ENCODE measurements at places on chromosomes 2 and 18.

- no peak for DNase-seq
Measured at GRCh38 chr2:12560618-12561017, 156.1 kb upstream of the TRIB2 start.

GRCh38 chr18:22536558-22536957 lies 118.8 kb upstream of the CTAGE1 start:
- DNase-seq, result no peak

GRCh38 chr2:40260437-40260836 lies 191.5 kb downstream of the SLC8A1 start:
- no peak for DNase-seq

DNA sequence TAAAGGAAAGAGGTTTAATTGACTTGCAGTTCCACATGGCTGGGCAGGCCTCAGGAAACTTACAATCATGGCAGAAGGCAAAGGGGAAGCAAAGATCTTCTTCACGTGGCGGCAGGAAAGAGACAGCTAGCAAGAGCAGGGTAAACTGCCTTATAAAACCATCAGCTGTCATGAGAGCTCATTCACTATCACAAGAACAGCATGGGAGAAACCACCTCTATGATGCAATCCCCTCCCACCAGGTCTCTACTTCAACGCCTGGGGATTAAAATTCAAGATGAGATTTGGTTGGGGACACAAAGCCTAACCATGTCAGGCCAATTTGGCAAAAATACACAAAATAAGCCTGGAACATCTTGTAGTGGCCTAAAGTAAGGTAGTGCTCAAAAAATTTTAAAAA lies 152.6 kb downstream of the COL6A3 start:
- DNase-seq, result no peak

- no peak for DNase-seq
Measured at GRCh38 chr2:221518201-221518934, 53.7 kb downstream of the EPHA4 start.

- DNase-seq, result no peak
Measured at GRCh38 chr18:41771973-41772372, 183.1 kb upstream of the PIK3C3 start.

DNA sequence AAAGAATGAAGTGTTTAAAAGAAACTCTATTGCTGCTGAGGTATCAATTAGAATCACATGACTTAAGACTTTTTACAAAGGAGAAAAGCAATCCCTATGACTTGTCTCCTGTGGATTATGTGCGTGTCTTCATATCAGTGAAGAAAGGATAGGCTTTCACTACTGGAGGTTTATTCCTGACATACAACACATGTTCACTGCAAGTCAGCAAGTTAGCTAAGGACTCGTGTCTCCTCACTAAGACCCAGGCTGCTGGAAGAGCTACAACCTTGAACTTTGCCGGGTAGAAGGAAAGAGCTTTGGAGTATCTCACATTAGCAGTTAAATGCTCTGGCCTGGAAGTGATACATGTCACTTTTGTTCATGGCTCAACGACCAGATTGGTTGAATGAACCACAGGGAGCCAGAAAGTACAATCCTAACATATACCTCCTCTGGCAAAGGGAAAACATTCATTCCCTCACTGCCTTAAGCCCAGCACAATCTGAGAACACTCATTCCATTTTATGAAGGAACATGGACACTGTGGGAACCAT lies 215.3 kb downstream of the RNF152 start:
- no peak for DNase-seq

GRCh38 chr2:206368933-206369569 lies 74.3 kb upstream of the ADAM23 start:
- no peak for DNase-seq

GRCh38 chr18:46829947-46830346 lies 73.1 kb upstream of the ST8SIA5 start:
- no peak for DNase-seq

GRCh38 chr2:127411653-127412369 lies 6.4 kb upstream of the PROC start:
- no peak for DNase-seq

DNA sequence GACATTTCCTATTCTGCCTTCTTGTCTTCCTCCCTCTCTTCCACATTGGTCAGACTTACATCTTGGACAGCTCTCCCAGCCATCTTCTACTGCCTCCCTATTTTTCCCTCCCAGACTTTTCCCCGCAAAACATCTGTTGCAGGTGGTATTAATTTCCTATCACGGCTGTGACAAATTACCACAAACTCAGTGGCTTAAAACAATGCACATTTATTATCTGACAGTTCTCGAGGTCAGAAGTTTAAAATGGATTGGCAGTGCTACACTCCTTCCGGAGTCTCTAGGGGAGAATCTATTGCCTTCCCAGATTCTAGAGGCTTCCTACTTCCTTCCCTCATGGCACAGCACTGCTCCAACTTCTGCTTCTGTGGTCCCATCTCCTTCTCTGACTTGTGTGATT lies 33.3 kb downstream of the STRADB start:
- DNase-seq, result no peak

- no peak for DNase-seq
Measured at GRCh38 chr2:64731746-64732145, 78.0 kb upstream of the SERTAD2 start.

DNA sequence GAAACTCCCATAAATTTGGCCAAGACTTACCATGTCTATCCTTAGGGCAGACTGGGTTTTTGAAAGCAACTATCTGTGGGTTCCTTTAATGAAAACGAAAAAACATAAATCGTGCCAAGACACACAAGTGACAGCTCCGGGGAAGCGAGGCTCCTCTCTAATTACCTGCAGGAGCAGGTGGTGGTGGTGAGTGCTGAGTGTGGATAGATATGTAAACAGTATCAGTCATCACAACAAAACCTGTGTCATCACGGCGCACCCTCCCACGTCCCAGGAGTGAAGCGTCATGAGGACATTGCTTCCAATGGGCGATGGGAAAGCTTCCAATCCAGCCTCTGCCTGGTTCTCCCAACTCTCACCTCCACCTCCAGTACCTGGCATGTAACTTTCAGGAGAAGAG lies 31.3 kb downstream of the ACKR3 start:
- no peak for DNase-seq

DNA sequence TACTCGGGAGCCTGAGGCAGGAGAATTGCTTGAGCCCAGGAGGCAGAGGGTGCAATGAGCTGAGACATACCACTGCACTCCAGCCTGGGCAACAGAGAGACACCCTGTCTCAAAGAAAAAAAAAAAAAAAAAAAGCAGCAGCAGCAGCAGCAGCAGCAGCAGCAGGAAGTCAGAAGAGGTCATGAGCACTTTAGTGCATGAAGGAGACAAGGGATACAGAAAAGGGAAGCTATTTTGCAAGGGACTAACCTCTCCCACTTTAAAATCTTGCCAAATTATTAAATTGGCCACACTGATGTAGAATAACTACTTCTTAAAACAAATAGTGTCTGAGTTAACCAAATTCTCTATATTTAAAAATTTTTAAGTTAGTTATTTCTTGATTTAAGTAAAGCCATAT lies 113.4 kb upstream of the PDE1A start:
- no peak for DNase-seq

DNA sequence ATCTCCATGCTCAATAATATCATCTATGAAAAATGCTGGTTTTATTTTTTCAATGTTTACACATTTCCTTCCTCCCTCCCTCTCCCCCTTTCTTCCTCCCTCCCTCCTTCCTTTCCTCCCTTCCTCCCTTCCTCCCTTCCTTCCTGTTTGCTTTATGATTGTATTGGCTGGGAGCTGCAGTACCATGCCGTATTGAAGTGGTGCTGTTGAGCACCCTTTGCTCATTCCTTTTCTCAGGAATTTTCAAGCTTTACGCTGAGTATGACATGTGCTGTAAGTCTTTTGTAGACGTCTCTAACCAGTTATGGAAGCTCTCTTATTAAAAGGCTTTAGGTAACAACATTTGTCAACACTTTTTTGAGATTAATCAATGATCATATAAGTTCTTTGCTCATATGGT lies 100.4 kb downstream of the SNTG2 start:
- DNase-seq, result no peak

- DNase-seq, result no peak
Measured at GRCh38 chr2:224009605-224010315, 29.3 kb downstream of the SERPINE2 start.

- no peak for DNase-seq
Measured at GRCh38 chr2:68755071-68755470, 20.5 kb downstream of the ARHGAP25 start.

GRCh38 chr18:39711701-39712100 lies 2146.1 kb upstream of the CELF4 start:
- DNase-seq, result no peak

DNA sequence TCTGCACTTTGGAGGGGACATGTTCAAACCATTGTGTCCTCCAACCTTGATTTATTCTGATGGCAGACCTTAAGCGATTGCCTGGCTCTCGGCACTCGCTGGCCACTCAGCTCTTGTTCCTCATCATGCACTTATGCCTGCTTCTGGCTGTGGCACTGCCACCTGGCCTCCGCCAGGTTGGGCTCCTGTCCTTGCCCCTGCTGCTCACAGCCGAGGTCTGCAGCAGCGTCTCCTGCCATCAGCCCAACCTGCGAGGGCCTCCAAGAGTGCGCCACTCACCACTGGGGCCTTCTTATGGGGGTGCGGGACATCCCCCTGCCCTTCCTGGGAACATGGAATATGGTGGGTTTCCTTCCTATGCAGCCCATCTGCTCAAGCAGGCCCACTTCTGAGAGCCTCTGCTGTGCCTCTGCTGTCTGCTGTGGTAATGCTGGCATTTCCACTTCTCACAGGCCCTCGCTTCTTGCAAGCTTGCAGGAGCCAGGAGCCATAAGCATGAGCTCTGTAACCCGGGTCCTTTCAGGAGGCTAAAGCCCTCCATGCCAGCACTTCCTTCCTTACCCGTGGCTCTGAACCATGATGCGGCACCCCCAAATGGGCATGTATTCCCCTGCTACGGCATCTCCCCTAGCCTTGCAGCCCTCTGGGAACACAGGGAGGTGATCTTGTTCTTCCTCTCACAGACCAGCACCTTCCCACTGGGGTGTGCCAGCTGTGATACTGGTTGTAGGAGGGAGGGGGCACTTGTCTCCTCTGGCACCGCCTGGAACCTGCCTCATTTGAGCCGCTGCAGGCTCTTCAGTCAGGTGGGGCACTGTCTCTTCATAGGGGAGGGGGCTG lies 58.6 kb upstream of the HS6ST1 start:
- no peak for DNase-seq

- no peak for DNase-seq
Measured at GRCh38 chr18:49467599-49467998, 7.2 kb upstream of the DYM start.

- DNase-seq, result no peak
Measured at GRCh38 chr2:42009657-42010580, 37.9 kb upstream of the PKDCC start.

GRCh38 chr2:105368759-105369408 lies 30.0 kb downstream of the FHL2 start:
- no peak for DNase-seq

GRCh38 chr2:151063271-151063670 lies 198.4 kb downstream of the RBM43 start:
- DNase-seq, result no peak

DNA sequence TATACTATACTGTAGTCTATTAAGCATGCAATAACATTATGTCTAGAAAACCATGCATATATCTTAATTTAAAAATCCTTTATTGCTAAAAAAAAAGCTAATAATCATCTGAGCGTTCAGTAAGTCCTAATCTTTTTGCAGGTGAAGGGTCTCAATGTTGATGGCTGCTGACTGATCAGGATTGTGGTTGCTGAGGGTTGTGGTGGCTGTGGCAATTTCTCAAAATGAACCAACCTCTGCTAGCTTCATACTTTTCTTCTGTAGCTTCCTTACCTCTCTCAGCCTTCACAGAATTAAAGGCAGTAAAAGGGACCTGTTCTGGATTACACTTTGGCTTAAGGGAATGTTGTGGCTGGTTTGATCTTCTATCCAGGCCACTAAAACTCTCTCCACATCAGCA lies 235.8 kb downstream of the NBAS start:
- DNase-seq, result no peak

DNA sequence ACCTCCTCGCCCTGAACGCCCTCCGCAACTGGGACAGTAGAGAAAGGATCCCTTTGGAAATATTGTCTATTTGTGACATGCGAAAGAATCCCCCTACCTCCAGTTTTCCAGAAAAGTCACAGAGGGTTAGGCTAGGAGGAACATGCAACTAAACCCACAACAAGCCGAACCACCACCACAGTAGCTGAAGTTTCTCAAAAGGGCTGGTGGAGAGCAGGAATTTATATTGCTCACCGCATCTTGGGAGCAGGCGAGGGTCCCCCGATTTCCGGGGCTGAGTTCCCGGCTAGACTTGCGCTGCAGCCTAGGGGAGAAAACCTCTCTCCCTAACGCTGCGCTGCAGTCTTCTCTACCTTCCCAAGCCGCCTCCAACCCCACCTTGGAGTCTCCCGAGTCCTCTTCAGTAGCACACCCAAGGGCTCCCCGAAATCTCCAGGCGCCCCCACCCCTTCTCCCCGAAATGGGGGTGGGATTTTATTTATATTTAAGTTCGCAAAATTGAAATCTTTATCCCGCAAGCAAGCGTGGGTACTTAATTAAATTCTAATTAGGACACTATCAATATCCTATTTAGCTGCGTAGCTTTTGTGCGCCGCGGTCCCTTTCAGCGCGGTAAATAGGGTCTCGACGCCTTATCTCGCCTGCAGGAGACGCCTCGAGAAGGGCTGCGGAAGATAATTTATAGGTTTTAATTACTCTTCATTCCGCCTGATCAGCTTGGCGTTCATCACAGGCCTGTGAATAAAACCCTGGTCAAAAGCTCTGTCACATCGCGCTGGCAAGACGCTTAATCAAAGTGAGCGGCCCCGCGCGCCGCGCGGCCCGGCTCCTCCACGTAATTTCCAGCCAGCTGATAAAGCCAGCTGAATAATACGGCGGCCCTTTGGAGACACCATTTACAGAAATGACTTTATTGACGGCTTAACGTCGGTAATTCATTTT lies 2.0 kb upstream of the EN1 start:
- no peak for DNase-seq

GRCh38 chr2:207475546-207475945 lies 54.2 kb upstream of the CREB1 start:
- DNase-seq, result no peak
